Kasumi-1 (cell line): ENCODE measurements at places on chromosomes 11 and 22.

- no peak for DNase-seq
These were observed 158.7 kb downstream of the ST3GAL4 start for GRCh38 chr11:126514061-126514693.

GRCh38 chr11:1565173-1565903 is 6.7 kb downstream of the DUSP8 start:
- DNase-seq, result no peak

- no peak for DNase-seq
These were observed 25.8 kb upstream of the PPARA start for GRCh38 chr22:46124383-46125144.

DNA sequence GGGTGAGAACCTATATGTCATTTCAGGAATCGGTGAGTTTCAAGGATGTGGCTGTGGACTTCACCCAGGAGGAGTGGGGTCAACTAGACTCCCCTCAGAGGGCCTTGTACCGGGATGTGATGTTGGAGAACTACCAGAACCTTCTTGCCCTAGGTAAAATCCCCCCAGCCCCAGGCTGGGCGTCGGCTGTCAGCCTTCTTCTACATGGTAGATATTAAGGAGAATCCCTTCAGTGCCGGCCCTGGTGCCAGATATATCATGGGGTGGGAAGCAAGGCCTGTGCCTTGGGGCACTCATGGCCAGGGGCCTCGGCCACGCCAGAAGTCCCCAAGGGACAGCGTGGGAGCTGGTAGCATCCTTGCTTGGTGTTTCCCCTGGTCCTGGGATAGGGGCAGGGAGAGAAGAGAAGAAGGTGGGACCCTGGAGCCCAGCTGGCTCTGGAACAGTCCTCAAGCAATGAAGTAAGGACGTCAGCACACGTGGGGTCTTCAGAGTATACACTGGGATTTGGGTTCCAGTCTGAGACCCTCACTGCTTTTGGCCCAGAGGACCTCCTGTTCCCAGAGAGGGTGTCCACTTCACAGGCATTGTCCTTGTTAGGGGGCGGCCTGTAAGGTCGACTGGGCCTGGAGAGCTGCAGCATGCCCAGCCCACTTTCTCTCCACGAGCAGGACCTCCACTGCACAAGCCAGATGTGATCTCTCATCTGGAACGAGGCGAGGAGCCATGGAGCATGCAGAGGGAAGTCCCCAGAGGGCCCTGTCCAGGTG is 6.8 kb downstream of the ZNF74 start:
- DNase-seq, result no peak

GRCh38 chr11:68843703-68844312 is 2.1 kb upstream of the CPT1A start:
- peak; percentile 57 for DNase-seq

- no peak for DNase-seq
These were observed 23.9 kb downstream of the ELFN2 start for GRCh38 chr22:37403267-37403960.

- DNase-seq, result no peak
These were observed 38.1 kb downstream of the GLB1L2 start for GRCh38 chr11:134369656-134370525.

DNA sequence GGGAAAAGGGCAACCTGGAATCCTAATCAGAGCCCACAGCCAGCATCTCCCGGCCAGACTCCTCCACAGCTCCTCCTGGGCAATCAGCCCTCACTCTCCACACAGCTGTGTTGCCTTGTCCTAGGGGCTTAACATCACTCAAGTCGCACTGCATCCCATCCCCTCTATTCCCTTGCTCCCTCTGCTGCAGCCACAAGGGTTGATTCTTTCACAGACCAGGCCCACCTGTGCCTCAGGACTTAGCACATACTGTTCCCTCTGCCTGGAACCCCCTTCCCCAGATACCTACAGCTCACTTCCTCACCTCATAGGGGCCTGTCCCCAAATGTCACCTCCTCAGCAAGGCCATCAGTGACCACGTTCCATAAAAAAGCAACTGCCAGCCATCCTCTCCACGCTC is 18.4 kb downstream of the SPATA19 start:
- no peak for DNase-seq

- DNase-seq, result no peak
These were observed 912 bp downstream of the VPS51 start for GRCh38 chr11:65096926-65097325.

DNA sequence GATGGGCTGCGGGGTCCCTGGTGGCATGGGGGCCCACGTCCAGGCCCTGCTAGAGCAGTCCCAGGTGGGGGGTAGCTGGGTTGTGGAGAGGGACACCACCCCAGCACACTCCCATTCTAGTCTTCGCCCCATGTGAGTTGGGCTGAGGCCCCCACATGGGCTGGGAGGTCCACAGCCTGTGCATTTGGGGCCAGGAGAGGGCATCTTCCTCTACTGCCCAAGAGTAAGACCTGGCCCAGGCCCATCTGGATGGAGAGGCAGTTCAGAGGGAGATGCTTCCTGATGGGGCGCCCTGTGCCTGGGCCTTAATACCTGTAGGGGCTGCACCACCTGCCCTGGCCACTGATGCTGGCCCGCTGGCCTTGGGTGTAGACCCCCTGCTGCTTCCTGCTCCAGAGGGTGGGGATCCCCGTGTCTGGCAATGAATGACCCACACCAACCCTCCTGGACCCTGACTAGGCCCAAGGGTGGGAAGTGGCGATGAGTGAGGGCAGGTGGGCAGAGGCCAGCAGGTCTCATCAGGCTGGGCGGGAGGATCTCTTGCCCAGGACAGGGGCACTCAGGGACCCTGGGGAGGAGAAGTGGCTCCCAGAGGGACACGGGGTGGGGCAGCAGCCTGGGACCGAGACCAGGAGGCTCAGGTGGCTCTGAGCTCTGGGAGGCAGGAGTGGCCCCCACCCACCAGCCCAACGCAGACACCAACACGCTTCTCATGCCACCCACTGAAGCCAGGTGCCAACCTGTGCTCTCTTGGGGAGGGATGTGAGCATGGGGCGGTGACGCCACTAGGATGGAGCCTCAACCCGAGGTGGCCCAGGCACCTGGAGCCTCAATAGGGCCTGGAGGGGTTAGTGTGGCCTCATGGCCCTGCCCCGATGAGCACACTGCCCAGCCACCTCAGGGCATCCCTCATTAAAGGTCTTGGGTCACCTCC is 17.4 kb upstream of the GNB1L start:
- DNase-seq, result no peak

DNA sequence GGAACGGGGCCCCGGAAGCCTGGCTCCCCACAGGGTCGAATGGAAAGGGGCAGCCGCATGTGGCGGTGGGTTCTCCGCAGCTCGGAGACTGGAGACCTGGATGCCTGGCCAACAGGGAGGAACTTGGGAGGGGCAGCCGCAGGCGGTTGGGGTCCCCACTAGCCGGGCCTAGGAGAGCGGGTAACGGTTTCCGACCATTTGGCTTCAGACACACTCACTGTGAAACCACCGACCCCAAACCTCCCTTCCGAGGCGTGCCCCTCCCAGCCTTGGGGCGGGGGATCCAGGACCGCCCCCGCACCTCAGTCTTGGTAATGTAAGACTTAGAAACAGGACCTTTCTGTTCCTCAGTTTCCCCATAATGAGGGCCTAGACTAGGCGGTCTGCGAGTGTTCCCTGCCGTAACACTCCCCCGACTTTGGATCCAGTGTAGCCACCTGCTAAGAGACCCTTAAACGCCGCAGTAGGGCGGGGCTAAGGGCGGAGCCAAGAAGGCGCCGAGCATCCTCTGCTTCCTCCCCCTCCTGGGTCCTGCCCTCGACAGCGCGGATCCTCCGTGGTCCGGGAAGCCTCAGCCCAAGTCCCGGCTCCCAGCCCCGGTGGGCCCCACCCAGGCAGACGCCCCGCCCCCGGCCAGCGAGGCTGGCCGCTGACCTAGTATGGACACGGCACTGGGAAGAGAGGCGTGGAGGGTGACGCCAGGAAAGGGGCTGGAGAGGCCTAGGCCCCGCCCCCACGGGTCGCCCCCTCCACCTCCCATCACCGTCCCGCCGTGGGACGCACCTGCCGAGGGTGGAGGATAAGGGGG is 1.8 kb upstream of the RASGRP2 start:
- DNase-seq, result peak; percentile 62

GRCh38 chr11:63427971-63428508 is 58.5 kb downstream of the SLC22A9 start:
- no peak for DNase-seq

DNA sequence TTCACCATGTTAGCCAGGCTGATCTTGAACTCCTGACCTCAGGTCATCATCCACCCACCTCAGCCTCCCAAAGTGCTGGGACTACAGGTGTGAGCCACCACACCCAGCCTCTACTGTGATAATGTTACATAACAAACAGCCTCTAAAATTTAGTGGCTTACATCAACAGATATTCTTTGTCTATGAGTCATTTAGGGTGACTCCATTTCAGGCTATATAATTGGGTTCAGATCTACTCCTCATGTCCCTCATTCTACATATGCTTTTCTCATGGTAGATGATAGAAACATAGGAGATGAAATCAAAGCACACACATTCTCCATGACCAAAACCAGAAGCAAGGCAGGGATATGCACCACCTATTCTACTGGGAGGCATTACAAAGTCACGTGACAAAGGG is 72.7 kb downstream of the SIK2 start:
- DNase-seq, result no peak

- DNase-seq, result peak; percentile 80
These were observed 603 bp downstream of the ESRRA start for GRCh38 chr11:64305691-64306562.

DNA sequence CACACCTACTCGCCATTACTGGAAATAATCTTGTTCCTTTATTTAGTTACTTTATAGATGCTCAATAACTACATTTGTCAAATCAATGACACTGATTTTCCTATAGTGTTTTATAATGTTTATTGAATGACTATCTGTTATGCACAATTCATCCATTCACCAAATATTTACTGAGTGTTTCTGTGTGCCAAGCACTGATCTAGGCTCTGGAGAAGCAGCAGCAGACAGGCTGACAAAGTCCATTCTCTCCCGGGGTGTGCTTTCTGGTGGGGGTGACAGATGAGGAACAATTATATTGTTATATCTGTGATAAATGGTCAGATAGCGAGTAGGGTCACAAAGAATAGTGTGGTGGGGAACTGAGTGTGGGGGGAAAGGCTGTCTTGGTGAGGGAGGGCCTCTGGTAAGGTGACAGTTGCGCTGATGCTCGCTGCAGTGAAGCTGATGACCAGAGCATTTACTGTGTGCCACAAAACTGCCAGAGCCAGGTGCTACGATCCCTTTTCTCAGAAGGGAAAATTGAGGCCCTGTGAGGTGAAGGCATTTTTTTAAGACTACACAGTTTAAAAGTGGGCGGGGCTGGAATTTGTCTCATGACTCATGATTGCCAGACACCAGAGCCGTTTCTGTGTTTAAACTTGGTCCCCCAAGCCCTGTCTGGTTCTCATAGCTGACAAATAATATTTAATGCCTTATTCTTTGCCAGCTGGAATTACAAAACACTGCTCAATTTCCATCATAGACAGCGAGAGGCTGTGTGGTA is 10.2 kb downstream of the PACS1 start:
- DNase-seq, result peak; percentile 11

- DNase-seq, result no peak
These were observed 403.2 kb downstream of the NELL1 start for GRCh38 chr11:21072558-21072957.

DNA sequence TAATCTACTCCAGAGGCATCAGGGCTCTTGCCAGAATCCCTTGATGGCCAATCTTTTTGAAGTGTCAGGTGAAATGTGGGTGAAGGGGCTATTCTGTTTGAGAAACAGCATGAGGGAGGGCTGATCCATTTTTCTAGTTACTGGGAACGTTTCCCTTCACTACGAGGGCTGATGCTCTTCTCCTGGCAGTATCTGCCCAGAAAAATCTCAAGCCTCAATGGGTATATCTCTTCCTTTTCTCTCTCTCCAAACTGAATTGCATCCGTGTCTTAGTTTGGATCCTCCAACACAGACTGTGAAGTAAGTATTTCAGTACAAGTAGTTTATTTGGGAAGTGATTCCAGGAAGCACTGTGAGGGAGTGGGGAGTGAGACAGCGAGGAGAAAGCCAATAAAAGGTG is 113.0 kb upstream of the NAV2 start:
- no peak for DNase-seq

GRCh38 chr22:31715147-31715778 is 34.7 kb downstream of the PRR14L start:
- DNase-seq, result no peak

DNA sequence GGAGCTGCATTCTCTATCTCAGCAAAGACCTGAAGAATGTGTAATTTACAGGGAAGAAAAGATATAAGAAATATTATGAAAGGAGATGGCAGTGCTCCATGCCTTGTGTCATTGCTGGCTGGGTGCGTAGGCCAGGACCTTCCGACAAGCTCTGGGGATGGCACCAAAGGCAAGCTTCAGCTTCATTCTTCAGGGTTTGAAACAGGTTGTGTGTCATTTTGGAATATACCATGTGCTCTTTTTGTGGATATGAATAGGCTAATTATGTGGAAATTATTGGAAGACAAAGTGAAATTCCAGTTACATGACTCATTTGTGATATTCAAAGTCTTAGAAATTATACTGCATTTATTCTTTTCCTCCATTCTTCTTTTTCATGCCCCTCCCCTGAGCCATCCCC is 5.7 kb upstream of the KIRREL3 start:
- DNase-seq, result no peak

DNA sequence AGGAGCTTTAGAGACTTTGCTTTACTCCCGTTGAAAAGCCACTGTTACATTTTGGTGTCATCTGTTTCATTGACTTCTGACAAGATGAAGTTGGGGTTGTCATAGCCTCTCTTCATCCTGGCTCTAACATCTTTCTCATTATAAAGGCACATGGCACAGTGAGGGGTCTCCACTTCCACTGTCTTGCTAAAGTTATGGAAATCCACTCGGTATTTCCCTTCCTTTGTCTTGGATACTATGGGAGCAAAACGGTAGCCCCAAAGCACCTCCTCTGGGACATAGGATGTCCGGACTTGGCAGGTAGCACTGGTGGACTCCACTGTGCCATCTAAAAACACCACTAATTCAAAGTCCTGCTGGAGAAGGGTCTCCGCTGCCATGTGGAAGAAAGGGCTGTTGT is 28.0 kb downstream of the KCNJ1 start:
- DNase-seq, result no peak

GRCh38 chr11:122691549-122692150 is 36.1 kb downstream of the UBASH3B start:
- DNase-seq, result no peak

DNA sequence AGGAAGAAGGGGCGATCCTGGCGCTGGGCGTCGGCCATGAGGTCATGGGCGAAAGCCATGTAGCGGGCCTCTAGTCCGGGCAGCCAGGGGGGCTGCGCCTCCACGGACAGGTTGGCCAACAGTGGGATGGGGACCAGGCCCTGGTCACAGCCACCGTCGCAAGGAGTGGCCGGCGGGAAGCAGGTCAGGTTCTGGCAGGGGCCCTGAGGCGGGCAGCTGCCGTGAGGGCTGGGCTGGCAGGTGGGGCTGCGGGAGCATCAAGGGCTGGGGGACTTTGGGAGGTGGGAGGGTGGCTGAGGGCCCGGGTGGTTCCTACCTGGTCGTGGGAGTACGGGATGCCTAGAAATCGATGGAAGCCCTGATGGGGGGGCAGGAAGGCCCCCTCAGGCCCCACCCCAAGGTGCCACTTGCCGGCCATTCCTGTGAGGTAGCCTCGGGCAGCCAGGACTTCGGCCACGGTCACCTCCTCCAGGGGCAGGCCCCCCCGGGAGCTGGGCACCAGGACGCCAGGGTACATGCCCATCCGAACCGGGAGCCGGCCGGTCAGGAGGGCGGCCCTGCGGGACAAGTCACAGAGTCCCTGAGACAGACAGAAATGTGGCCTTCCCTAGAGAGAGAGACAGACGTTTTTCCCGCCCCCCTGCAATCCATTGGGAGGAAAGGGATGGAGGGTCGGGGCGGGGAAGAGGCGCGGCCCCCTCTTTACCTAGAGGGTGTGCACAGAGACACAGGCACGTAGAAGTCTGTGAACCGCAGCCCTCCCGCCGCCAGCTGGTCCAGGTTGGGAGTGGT is 906 bp downstream of the ARSA start:
- no peak for DNase-seq

- no peak for DNase-seq
These were observed 42.9 kb upstream of the ARHGAP32 start for GRCh38 chr11:129234978-129235377.
